ENCODE measurements at places on chromosomes 16 and 17.
A peak's percentile ranks its signal among the peaks of the same experiment; 100 is the strongest.

DNA sequence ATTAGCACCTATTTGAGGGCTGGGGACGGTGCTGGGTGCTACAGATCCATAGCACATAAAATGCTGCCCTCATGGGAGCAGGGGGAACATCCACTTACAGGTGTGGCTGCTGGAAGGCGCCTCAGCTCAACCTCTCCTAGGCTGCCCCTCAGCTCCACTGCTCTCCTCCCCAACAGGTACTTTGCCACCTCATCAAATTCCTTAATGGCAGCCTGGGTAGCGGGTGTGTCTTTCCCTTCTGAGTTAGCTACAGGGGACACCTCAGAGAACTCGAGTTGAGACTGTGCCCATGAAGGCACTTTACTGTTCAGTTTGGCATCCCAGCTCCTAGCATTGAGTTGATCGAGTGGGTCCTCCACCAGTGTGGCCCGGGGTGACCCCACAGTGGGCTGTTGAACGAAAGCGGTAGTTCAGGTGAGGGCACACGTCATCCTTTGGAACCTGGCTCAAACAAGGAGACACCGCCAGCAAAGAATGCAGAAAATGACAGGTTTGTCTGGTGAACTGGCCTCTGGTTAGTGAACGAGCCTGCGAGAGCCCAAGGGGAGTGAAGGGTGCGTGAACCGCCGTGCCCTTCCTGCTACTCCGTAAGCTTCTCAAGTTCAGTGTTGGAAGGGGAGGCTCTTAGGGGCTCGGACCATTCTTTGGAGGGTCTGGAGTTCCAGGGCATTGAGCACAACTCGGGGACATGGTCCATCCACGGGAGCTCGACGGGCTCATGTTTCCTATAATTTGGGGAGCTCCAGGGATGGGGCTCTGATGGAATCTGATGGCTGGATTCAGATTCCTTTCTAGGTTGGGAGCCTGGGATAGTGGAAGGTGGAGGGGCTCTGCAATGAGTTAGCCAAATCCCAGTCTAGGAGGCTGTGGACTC lies 3.5 kb upstream of the CMIP start:
- no peak for DNase-seq

DNA sequence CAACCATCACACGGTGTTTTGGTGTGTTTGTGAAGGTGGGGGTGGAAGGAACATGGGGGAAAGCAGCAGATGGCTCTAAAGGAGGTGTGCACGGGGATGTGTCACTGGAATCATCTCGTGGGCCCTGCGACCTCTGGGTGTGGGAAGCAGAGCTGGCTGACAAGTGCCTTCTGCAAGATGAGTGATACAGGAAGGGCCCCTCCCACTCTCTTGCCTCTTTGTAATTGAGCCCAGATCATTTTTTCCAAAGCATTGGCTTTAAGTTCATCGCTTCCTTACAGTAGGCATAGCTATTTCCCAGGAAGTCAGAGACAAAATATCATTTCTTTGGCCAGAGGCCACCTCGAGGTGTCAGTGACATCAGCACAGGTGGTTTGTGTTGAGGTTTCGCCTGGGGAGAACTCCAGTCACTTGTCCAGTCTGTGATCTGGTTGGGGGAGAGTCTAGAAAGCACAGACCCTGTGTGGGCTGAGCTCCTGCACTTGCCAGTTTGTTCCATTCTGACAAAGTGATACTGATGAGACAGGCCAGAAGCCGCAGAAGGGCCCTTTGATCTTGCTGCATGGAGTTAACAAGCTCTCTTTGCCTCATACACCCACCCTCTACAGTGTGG lies 20.6 kb upstream of the SNTB2 start:
- DNase-seq = no peak

- DNase-seq = no peak
These were observed 66.3 kb downstream of the CLEC16A start for GRCh38 chr16:11010575-11011221.

GRCh38 chr17:13002761-13003453 lies 14.9 kb downstream of the ELAC2 start:
- peak; percentile 39 for DNase-seq

GRCh38 chr16:840561-841454 lies 40.3 kb upstream of the GNG13 start:
- DNase-seq = no peak

GRCh38 chr17:48522031-48522653 lies 8.7 kb downstream of the HOXB1 start:
- DNase-seq = no peak

DNA sequence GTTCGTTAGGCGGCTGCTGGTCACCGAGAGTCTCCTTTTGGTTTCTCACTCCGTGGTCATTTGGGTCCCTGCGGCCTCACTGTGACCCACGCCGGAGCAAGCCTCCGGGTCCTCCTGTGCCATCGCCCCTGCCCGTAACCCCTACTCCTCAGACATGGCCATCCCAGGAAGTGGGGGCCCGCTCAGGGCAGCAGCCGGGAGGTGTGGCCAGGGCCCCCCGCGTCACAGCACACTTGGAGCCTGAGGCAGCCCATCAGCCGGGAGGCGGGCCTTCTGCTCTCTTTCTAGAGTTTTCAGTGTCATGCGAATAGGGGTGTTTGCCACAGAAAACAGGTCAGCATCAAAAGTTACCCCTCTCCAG lies 7.9 kb upstream of the WFIKKN1 start:
- DNase-seq = no peak

GRCh38 chr17:55386796-55387332 lies 34.8 kb downstream of the MMD start:
- no peak for DNase-seq

DNA sequence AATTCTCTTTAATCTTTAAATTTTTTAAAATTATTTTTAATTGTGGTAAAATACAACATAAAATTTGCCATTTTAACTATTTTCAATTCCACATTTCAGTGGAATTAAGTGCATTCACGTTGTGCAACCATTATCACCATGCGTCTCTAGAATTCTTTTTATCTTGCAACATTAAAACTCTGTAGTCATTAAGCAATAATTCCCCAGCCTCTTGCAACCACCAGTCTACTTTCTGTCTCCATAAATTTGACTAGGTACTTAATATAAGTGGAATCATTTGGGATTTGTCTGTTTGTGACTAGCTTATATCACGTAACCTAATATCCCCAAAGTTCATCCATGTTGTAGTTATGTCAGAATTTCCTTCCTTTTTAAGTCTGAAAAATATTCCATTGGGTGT lies 79.1 kb downstream of the TAOK1 start:
- DNase-seq = no peak

GRCh38 chr16:81273223-81273950 lies 34.9 kb downstream of the BCO1 start:
- DNase-seq = no peak

- DNase-seq = no peak
These were observed 27.0 kb downstream of the AXIN1 start for GRCh38 chr16:325375-326145.

DNA sequence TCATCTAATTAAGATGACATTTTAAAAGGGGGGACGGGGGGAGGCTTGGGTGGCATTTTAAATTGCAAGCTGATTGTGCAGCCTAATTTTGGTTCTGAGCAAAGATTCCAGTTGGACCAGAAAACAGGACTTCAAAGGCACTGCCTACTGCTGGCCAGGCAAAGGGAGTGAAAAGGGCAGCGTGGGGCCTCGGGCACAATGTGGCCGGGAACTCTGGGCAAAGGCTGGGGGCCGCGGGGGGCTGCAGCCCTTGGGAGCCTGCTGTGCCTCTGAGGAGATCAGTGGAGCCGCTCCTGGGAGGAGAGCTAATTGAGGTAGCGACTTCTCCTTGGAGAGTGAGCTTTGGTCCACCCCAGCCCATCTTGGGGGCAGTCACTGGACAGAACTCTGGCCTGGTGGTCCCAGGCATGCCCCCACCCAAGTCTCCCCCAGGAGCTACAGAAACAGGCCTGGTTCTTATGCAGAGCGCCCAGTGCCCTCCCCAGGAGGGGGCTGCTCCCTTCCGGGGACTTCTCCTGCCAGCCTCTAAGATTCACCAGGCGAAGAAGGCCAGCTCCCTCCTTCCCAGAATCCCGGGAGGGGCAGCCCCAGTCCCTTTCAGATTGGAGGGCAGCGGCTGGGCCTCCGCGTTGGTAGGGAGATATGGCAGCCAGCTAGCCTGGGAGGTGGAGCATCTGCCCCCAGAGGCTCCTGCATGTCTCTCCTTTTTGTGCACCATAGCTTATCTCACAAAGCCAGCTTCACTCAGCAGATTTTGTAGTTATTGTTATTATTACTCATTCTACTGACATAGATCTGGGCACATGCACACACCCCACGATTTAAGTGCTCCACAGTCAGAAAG lies 115.6 kb downstream of the GNAO1 start:
- no peak for DNase-seq

- peak; percentile 12 for DNase-seq
These were observed 13.1 kb downstream of the RAPGEFL1 start for GRCh38 chr17:40190197-40191021.

- no peak for DNase-seq
These were observed 36.8 kb downstream of the ERCC4 start for GRCh38 chr16:13956635-13957196.

DNA sequence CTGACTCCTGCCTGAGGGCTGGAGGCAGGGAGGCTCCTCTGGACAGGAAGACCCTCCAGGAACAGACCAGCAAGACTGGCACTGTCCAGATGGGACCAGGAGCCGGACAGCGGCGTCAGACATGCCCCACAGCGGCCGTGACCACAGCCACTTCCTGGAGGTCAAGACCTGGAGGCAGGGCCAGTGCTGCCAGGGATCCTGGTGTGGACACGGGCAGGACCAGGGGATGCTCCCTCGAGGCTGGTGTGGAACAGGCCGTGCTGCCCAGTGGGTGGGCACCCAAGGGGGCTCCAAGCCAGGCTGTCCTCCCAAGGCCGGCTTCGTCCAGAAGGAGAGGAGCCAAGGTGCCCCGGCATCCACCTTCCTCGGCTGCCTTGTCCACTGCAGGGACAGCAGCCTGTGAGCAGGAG lies 4.5 kb upstream of the CCDC57 start:
- DNase-seq = no peak

GRCh38 chr16:30748634-30749445 lies 615 bp downstream of the PHKG2 start:
- no peak for DNase-seq

DNA sequence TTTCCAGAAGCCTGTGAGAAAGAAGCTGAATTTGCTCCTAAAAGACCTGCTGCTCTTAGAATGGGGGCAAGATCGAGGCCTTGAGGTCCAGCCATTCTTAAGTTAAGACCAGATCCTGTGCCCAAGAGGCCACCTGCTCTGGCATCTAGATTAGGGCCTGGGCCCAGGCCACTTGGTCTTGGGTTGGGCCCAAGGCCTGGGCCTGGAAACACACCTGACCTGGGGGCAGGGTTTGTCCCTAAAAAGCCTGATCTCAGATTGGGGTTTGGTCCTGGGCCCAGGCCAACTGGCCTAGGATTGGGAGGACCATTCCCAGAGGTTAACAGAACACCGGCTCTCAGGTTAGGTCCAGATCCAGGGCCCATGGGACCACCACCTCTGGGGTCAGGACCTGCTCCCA lies 12.9 kb downstream of the CHTF8 start:
- DNase-seq = no peak

GRCh38 chr17:80981062-80981902 lies 10.4 kb upstream of the CHMP6 start:
- peak; percentile 57 for DNase-seq

GRCh38 chr16:75477680-75478473 lies 13.4 kb upstream of the TMEM170A start:
- no peak for DNase-seq

- DNase-seq = no peak
These were observed 60.9 kb upstream of the ARL4D start for GRCh38 chr17:43337684-43338428.

DNA sequence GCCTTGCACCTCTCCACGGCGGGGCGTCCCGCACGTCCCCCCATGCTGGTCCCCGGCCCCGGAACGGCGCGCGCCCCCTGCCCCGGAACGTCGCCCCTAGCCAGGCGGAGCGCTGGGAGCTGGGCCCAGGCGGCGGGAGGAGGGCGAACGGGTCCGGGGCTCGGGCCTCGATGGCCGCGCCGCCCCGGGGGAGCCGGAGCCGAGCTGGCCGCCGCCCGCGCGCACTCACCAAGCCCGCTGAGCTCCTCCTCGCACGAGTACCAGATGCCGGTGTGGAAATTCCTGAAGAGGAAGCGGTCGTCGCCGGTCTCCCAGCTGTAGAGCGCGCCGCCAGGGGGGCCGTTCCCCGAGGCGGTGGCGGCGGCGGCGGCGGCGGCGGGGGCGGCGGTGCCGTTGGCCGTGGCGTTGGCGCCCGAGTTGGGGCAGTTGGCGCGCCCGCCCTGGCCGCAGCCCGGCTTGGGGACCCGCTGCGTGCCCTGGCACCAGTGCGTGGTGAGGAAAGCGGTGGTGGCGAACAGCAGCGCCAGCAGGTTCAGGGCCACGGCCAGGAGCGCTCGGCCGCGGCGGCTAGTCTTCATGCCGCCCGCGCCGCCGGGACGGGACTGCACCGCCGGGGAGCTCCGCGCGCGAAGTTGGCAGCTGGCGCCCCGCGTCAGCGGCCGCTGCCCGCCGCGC lies 530 bp downstream of the GSG1L start:
- no peak for DNase-seq

GRCh38 chr17:64554028-64554637 lies 47.4 kb downstream of the CEP95 start:
- DNase-seq = no peak

- DNase-seq = no peak
These were observed 415 bp upstream of the FOXF1 start for GRCh38 chr16:86509759-86510464.

GRCh38 chr17:78276098-78276887 lies 44.9 kb downstream of the TMEM235 start:
- DNase-seq = peak; percentile 28

GRCh38 chr17:27282054-27282551 lies 11.8 kb upstream of the WSB1 start:
- no peak for DNase-seq

DNA sequence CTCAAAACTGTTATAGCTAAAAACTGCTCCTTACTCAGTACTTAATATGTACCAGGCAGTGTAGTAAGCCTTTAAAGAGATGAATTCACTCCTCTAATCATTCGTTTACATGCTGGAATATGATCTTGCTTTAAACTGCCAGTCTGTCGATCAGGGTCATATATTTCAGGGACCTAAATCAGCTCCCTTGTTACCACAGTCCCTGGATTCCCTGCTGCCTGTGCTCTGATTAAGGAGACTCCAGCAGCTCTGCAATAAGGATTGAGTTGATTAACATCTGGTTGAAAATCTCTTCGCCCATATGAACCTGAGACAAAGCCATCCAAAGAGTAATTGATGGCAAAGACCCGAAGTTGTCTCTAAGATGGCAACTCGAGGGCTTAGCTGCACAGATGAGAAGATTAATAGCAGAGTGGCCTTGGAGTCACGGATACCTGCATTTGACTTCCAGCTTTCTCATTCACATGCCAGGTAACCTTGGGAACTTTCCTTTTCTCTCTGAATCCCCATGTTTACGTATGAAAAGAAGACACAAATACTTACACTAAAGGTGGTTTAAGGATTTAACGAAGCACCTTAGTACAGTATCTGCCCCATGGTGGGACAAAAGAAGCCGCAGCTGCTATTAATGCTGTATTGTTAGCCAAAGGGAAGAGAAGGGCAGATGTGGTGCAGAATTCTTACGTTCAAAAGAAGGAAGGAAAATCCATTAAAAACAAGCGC lies 68.2 kb downstream of the VAT1L start:
- DNase-seq = no peak

Measured in stimulated activated naive CD4-positive, alpha-beta T cell (primary cell).